ENCODE measurements at places on chromosomes 2 and 18. TPM values are rescaled to one million over a fixed set of nuclear protein-coding genes. Genes with fewer than 3 reads are reported as not detected.

Gene ITSN2
- total RNA-seq: 17.2 TPM

Gene USP40
- 11.3 TPM for total RNA-seq

Gene UGT1A9
- total RNA-seq: not detected

Gene GREB1L
- 0.74 TPM for total RNA-seq

Gene MATN3
- total RNA-seq: 2.0 TPM

Gene SLC11A1
- 2.0 TPM for total RNA-seq

Gene IL1RL2
- 0.74 TPM for total RNA-seq

Gene C2orf72
- 31.0 TPM for total RNA-seq

Gene NR4A2
- total RNA-seq: 6.1 TPM

Gene WNT6
- total RNA-seq: not detected

Gene ALK
- 0.98 TPM for total RNA-seq

Gene COLEC12
- total RNA-seq: 13.8 TPM

Gene REG3G
- total RNA-seq: not detected

Gene PRADC1
- 4.4 TPM for total RNA-seq

Gene CCDC68
- total RNA-seq: 1.2 TPM

Gene B4GALT6
- total RNA-seq: 6.4 TPM

Gene CD207
- total RNA-seq: not detected
